ENCODE measurements at places on chromosomes 5 and 9.

GRCh38 chr9:36163049-36163785, 6.0 kb upstream of the CCIN start:
- peak; percentile 33 for DNase-seq

DNA sequence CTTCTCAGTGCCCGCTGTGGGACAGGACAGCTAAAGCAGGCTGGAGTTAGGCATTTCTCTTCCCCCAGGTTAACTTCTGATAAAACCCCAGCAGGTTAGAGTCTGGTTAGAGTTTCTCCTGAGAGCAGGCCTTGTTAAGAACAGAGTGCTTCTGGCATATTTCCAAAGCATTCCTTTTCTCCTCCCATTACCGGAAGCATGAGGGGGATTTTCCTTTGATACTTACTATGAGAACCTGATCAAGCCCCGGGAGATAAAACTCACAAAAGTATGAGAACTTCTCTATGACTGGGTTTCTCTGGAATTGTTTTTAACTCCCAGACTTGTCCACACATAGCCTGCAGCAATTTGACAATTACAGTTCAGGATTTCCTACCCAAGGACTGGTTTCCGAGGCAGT, 77.4 kb upstream of the MAST4 start:
- no peak for DNase-seq

- no peak for DNase-seq
Measured at GRCh38 chr9:75101004-75101588, 12.8 kb downstream of the OSTF1 start.

GRCh38 chr9:117704024-117704575, at the start of gene TLR4:
Gene TLR4 (plus strand): TSS chr9:117704403. CDS start chr9:117704473, 70 bp downstream.
- DNase-seq, result no peak

- DNase-seq, result no peak
Measured at GRCh38 chr5:98898743-98899142, 30.1 kb downstream of the CHD1 start.

GRCh38 chr9:85510830-85511504, 230.8 kb downstream of the AGTPBP1 start:
- DNase-seq, result no peak

- DNase-seq, result peak; percentile 65
Measured at GRCh38 chr5:168317521-168318147, 26.2 kb downstream of the WWC1 start.

DNA sequence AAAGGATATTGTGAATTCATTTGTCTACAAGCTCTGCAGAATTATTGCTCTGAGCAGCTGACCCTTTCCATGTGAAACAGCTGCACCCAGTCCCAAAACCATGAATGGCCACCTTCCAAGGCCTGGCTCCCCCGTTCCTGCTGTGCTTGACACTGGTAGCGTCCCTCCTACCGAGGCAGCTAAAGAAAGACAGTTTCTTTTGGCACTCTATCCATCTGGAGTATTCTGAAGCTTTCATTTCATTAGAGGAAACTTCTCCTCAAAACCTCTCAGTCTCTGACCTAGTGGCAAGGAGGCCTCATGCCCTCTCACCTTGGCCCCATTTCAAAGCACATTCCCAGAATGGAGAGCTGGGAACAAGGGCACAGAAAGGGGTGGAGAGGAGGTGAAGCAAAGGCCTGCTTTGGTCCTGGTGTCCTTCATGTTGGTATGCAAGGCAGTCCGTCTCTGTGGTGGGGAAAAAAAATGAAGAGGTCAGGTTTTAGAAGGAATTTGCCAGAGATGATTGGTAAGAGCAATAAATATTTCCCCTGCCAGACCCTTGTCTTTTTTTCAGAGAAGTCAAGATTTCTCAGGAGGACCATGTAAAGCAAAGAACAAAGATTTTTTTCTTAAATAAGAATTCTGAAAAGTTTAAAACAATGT, 232.0 kb downstream of the RFK start:
- no peak for DNase-seq

- DNase-seq, result no peak
Measured at GRCh38 chr5:180977852-180978251, 10.8 kb upstream of the BTNL3 start.

DNA sequence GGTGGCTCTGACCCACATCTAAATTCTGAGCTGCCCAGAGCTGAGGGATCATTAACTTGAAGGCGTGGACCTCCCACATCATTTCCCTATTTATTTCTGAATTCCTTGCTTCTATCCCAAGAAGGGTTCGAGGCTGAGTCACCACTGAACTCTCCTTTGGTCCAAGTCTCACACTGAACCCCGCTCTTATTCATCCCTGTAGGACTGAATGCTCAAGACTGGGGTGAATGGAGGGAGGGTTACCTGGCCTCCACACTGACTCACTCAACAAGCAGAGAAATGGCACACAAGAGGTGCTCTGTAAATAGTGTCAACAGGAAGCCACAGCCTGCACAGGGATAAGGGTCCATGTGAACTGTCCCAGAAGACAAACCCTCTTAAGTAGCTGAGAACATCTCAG, 79.1 kb upstream of the FSTL4 start:
- no peak for DNase-seq

GRCh38 chr9:72912476-72913381, 40.1 kb downstream of the ALDH1A1 start:
- no peak for DNase-seq

DNA sequence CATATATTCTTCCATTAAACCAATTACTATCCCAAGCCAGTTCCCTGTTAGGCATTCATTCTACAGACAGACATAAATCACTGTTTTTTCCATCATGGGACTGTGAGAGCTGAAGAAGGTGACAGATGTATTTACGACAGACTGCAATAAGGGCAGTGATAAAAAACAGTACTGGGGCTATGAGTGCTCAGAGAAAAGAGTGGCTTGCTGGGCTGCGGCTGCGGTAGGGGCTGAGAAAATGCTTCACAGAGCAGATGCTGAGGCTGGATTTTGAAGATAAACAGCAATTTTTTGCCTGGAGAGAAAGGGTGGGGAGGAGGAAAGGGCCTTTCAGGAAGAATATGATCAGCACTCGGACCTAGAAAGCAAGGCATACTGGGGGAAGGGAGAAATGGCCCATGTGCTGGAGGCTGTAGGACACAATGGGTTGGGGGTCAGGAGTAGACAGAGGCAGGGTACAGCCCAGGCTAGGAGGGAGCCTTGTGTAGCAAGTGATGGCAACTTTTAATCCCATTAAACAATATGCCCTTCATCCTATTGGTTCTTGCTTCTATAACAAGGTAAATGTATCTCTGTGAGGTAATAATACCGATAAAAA, 279.3 kb downstream of the ASTN2 start:
- DNase-seq, result no peak

- DNase-seq, result no peak
Measured at GRCh38 chr5:111551569-111552275, 39.4 kb upstream of the STARD4 start.

DNA sequence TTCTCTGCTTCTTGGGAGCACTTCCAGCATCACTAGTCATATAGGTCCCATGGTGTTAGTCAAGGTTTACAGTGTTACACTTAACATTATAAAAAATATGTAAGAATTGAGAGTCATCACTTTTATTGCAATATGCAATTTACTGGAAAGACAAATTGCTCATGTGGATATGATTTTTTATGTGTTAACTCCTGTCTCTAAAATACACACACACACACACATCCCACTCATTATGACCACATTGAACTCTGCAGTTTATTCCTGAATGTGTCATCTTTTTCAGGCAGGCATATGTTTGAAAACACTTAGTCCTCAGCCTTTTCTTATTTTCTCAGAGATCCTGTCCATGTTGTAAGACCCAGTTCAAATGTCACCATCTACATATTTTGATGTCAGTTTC, 148.5 kb upstream of the MRPS30 start:
- no peak for DNase-seq

- DNase-seq, result peak; percentile 26
Measured at GRCh38 chr5:138461343-138462125, 3.7 kb upstream of the EGR1 start.

DNA sequence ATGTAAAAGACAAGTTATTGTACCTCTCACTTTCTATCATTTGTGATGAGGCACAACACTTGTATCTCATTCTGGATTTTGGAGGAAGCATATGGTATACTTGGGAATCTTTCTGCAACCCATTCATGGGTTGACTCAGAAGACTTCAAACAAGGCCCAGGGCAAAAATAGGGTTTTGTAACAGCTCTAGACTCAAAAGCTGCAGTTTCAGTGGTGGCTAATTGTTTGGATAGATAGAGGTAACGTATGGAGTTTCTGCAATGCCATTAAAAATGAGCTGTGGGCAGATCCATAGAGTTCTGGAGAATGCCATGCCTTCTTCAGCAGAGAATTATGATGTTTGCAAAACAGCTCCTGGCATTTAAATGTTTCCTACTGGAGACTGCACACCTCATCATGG, 279.6 kb upstream of the VLDLR start:
- DNase-seq, result no peak

- DNase-seq, result peak; percentile 40
Measured at GRCh38 chr5:133273661-133274596, 222.1 kb downstream of the HSPA4 start.

GRCh38 chr5:79261897-79262296, 26.0 kb downstream of the JMY start:
- DNase-seq, result no peak

GRCh38 chr5:1831677-1832313, 30.6 kb downstream of the NDUFS6 start:
- DNase-seq, result peak; percentile 69

DNA sequence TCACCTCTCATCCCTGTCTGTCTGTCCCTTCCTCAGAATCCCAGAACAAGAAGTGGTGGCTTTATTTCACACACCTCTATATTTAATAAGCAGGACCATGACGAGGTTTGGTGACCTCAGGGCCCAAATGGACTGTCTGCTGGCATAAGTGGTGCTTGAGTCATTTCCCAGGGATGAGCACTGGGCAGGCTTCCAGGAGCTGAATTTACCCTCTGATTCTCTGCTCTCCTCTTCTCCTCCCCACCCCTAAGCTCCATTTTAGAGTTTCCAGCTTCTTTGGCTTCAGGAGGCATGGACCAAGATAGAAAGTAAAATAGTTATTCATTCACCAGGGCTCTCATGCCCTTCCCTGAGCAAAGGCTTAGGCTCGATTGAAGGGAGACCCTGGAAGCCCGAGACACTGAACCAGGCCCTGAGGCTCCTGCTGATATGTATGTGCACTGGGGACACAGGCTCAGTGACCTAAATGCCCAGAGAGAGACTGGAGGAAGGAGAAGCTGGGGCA, 69.1 kb downstream of the PPARGC1B start:
- DNase-seq, result no peak

DNA sequence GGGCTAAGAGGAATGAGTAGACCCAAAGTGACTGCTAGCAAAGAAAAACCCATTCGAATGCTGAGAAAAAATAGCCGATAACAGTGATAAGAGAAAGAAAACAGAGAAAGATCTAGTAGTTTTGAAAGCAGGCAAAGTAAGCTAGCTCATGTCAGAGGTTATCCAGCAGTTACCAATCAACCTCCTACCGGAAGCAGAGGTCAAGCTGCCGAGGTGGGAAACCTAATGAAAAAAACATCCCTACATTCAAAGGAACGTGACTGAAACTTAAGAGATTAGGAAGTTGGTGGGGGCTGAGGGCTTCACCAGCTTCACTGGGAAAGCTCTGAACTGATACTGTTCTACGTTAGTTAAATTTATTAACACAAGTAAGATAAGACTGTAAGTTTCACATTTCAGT, 32.6 kb downstream of the SSBP2 start:
- DNase-seq, result no peak

- DNase-seq, result no peak
Measured at GRCh38 chr9:105449081-105449480, 1.2 kb downstream of the FSD1L start.

GRCh38 chr5:75351139-75351926, 14.3 kb downstream of the HMGCR start:
- DNase-seq, result no peak

DNA sequence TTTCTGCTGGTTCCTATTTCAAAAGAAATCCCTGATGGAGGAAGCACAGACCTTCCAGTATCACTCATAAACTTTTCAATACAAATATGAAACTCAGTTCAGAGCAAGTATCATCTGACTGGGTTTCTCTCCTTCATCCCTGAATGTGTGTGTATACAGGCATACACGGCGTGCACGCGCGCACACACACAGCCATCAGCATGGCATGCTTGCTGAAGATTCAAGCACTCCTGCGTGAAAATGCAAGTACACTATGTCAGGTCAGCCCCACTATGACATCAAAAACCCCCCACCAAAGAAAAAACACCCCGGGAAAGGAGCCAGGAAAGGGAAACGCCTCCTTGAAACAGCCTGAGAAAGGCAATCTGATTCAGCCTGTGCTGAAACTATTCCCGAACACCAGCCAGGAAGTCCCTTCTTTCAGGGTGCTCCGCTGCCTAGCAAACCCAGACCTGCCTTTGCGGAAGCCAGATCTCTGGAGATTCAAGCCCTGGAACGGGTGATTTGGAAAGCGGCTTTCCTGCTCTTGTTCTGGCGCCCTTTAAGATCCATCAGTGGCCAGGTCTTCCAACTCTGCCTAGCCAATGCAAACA, 831 bp downstream of the KLHL3 start:
- DNase-seq, result peak; percentile 66

DNA sequence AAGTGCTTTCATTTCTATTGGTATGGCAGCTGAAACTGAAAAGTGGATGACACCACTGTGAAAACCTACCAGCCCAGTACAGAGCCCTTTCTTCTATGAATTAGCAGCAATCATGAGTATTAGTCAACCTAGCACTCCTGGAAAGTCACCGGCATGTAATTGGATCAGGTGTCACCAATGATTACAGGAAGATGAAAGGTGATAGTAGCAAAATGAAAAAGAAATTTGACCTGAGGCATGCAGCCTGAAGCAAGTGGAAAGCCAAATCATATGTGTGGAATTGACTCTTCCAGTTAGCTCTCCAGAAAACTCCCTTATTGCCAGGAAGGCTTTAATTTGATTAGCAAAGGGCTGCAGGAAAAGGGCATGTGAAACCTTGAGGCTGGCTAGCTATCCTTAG, 81.2 kb upstream of the NAA35 start:
- peak; percentile 42 for DNase-seq

DNA sequence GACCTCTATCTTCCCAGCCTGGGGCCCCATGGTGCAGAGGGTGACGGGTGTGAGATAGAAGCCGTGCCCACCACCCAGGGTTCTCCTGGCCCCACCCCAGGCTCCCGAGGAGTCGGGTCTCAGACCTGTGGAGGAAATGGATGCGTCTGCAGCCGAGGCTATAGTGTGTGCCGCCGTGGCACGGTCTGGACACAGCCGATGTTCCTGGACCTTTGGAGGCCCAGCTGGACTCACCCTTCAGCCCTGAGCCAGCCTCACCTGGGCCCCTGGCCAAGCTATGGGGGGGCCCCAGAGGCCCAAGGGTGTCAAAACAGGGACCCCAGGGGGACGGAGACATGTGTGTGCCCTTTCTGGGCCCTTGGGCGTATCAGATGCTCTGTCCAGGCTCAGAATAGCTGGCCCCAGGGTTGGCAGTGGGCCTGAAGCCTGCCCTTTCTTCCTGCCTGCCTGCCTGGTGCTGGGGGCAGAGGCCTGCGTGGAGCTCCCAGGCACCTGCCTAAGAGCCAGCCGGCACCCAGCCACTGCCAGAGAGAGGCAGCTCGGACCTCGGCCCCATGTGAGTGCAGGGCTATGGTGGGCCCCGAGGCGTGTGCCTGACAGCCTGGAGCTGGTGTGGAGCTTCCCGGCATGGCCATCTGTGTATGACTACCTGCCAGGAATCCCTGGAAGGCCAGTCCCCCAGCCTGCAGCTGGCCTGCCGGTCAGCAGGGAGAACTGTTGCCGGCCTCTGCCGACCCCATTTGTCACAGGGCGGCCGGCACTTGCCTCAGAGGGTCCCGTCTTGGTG, 41.8 kb downstream of the KCNT1 start:
- no peak for DNase-seq

GRCh38 chr9:108830272-108830671, 25.5 kb downstream of the ACTL7B start:
- DNase-seq, result no peak
